ENCODE measurements at places on chromosomes 2 and 18.

DNA sequence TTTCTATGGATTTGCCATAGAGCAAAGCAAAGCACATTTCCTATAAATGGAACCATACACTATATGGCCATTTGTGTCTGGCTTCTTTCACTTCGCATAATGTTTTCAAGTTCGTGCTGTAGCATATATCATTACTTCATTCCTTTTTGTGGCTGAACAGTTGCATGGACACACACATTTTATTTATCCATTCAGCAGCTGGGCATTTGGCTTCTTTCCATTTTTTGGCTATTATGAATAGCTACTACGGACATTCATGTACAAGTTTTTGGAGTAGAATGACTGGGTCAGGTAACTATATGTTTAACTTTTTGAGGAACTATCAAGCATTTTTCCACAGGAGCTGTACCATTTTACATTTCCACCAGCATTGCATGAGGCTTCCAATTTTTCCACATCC, 10.7 kb upstream of the SELENOI start:
- DNase-seq, result no peak

GRCh38 chr2:112629224-112629623, 16.5 kb upstream of the SLC20A1 start:
- DNase-seq, result no peak

DNA sequence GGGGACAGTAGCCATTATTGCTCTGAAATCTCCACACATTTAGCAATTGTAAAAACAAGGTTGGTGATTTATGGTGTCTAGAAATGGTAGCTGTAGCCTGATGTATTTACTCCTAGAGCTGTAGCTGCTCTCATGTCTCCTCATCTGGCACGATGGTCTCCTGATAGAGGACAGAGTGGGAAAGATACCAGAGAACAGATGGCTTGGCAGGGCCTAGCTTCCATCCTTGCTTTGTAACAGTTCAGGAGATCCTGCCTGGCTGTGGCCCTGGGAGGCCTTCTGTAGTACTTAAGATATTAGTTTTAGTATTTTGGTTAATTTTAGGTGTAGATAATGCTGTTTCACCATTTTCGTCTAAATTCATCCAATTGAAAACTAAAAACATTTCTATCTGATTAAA, 6.7 kb downstream of the ATG16L1 start:
- DNase-seq, result no peak

DNA sequence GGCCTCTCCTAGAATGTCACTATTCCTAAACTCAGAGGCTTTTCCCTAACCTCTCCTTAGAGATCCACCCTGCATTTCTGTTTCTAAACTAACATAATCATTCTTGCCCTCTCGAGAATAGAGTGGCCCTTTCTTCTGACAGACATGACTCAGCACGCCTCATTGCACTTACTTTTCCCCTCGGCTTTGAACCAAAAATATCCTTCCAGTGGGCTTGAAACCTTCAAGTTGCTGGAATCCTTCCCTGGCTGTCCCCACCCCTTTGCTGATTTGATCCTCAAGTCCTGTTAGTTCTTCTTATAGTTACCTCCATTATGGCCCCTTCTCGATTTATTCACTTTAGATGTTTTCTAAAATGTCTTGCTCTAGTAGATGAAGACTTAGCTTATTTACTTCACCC, 158.0 kb downstream of the LTBP1 start:
- DNase-seq, result no peak

DNA sequence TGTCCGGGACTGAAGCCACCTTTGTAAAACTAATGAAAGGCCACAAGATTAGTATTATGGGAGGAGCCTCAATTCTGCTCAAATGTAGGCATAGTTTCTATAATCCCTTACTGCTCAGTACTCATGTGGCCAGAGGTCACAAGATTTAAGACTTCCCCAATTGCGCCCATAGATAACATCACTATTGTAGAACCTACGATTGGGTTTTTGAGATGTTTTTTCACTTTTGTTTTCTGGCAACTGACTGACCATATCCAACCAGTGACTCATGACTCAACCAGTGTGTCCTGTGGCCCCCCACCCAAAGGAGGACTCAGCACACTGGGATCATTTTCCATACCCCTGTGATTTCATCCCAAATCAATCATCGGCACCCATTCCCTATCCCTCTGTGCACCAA, 15.2 kb upstream of the TSPYL6 start:
- DNase-seq, result no peak
